ENCODE measurements at places on chromosomes 16 and 17. TPM values are rescaled to one million over a fixed set of nuclear protein-coding genes. Genes with fewer than 3 reads are reported as not detected.

Gene RUNDC3A
- polyA plus RNA-seq = 0.26 TPM

Gene PRSS53
- polyA plus RNA-seq = 12.9 TPM

Gene PGAP6
- 41.4 TPM for polyA plus RNA-seq

Gene PRSS33
- not detected for polyA plus RNA-seq

Gene DNAAF8
- 0.49 TPM for polyA plus RNA-seq

- no peak for DNase-seq
Measured at GRCh38 chr17:70621566-70621965, 452.2 kb downstream of the KCNJ2 start.

- no peak for DNase-seq
Measured at GRCh38 chr16:79698341-79698753, 97.8 kb upstream of the MAF start.

DNA sequence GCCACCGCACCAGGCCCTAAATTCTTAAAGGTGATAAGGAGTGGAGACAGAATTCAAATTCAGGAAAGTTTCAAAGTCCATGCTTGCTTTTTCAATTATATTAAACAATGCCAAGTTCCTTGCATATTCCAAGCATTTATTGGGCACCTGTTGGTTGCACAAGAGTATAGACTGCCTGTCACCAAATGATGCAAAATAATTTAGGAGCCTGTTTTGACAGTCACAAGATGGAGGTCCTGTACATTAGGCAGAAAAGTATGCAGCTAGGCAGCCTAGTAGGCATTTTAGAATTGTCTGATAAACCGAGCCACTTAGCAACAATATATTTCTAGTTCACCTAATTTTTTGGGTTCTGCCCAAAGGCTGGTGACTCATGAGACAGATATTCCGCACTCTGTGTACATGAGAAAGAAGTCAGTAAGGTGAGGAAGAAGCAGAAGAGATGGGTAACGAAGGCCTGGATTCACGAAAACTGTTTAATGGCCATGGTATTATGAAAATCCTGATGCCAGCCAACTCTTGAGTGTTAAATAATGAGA is 7.3 kb downstream of the ACACA start:
- DNase-seq = no peak

- no peak for DNase-seq
Measured at GRCh38 chr16:71242601-71243000, 12.1 kb upstream of the HYDIN start.

DNA sequence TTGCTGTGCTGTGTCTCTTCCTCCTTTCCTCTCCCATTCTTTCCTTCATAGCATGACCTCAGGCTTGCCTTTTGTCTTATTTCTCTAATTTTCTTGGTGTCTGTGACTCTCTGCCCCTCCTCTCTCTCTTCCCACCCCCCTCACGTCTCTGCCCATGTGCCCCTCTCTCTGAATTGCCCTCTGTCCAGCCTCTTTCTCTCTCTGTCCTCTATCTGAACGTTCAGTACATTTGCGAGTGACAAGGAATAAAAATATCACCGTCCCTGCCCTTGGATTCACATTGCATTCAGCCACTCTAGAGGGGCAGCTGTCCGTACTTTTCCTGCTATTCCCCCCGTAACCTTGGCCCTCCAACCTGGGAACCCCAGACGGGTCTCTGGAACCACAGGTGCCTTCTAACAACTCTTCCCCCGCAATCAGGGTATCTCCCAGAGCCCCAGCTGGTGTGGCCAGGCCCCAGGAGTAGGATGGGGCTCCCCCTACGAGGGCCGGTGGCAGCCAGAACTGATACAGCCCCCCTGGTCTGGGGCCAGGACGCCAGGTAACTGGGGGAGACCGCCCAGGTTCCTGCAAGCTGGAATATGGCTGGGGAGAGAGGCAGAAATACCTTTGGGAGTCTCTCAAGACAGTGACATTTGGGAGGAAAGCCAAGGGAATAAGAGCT is 1.8 kb downstream of the KIF1C start:
- no peak for DNase-seq

- DNase-seq = no peak
Measured at GRCh38 chr16:18792836-18793433, 2.8 kb upstream of the RPS15A start.

- no peak for DNase-seq
Measured at GRCh38 chr16:66519482-66520373, 30.2 kb downstream of the TK2 start.

GRCh38 chr17:77450742-77451244 is 310.0 kb downstream of the SEC14L1 start:
- no peak for DNase-seq

Measured in aorta (tissue), 5 donors.